Parietal lobe (tissue), 2 donors: ENCODE measurements at places on chromosomes 11 and 22. TPM values are rescaled to one million over a fixed set of nuclear protein-coding genes. Genes with fewer than 3 reads are reported as not detected.

OR51B5 gene
- total RNA-seq, result 3.1 TPM

ARHGAP32 gene
- 98.6 TPM for total RNA-seq

TPP1 gene
- 13.1 TPM for total RNA-seq

TYMP gene
- total RNA-seq, result 1.3 TPM

BRMS1 gene
- 13.8 TPM for total RNA-seq

FERMT3 gene
- total RNA-seq, result 0.63 TPM

MOGAT2 gene
- not detected for total RNA-seq

MS4A7 gene
- total RNA-seq, result 1.9 TPM

A4GALT gene
- 0.94 TPM for total RNA-seq

SCUBE1 gene
- 59.8 TPM for total RNA-seq

CYB5R2 gene
- 1.6 TPM for total RNA-seq

C22orf42 gene
- not detected for total RNA-seq

METTL15 gene
- 23.8 TPM for total RNA-seq

ZFTA gene
- 87.3 TPM for total RNA-seq

GGTLC3 gene
- total RNA-seq, result not detected

TSSK2 gene
- not detected for total RNA-seq

TSSC4 gene
- 28.5 TPM for total RNA-seq

EHF gene
- not detected for total RNA-seq

OR8D2 gene
- total RNA-seq, result not detected

ANGPTL5 gene
- 0.31 TPM for total RNA-seq

CABP4 gene
- not detected for total RNA-seq

CCDC73 gene
- total RNA-seq, result not detected

APOBEC3B gene
- not detected for total RNA-seq

SDHD gene
- total RNA-seq, result 67.0 TPM

PKDREJ gene
- under 0.01 TPM for total RNA-seq

TNNT3 gene
- not detected for total RNA-seq

RTN4R gene
- total RNA-seq, result 14.7 TPM

IL10RA gene
- 1.6 TPM for total RNA-seq

DEUP1 gene
- total RNA-seq, result 0.31 TPM

LMNTD2 gene
- total RNA-seq, result not detected

NPAS4 gene
- total RNA-seq, result 2.2 TPM

OR5P2 gene
- total RNA-seq, result not detected

SCO2 gene
- total RNA-seq, result 1.3 TPM

ABCG4 gene
- 4.1 TPM for total RNA-seq

C11orf86 gene
- not detected for total RNA-seq

PYGM gene
- 0.63 TPM for total RNA-seq

THY1 gene
- 31.3 TPM for total RNA-seq

OR8K1 gene
- total RNA-seq, result not detected

PNPLA5 gene
- not detected for total RNA-seq

FZD4 gene
- 29.1 TPM for total RNA-seq

GRIK4 gene
- 5.3 TPM for total RNA-seq

LDLRAD3 gene
- 65.7 TPM for total RNA-seq

SLC6A5 gene
- total RNA-seq, result not detected

GAL gene
- not detected for total RNA-seq

SULT4A1 gene
- total RNA-seq, result 55.7 TPM

APOL1 gene
- total RNA-seq, result 0.63 TPM

PLXNB2 gene
- total RNA-seq, result 87.6 TPM

GLB1L2 gene
- 2.2 TPM for total RNA-seq

GLYAT gene
- not detected for total RNA-seq

KCNJ4 gene
- 7.8 TPM for total RNA-seq

CNIH2 gene
- total RNA-seq, result 79.2 TPM

LRRC56 gene
- 1.9 TPM for total RNA-seq

MLC1 gene
- 23.8 TPM for total RNA-seq

TSPAN32 gene
- total RNA-seq, result not detected

OSBP gene
- total RNA-seq, result 43.2 TPM

CARD16 gene
- total RNA-seq, result not detected

NLRP10 gene
- not detected for total RNA-seq

RGL4 gene
- total RNA-seq, result not detected
